Calu3 (cell line): ENCODE measurements at places on chromosomes 5 and 9. TPM values are rescaled to one million over a fixed set of nuclear protein-coding genes. Genes with fewer than 3 reads are reported as not detected.

GRCh38 chr5:38601133-38601862 is 44.9 kb upstream of the LIFR start:
- no peaks in the 10 kb centered on the region for H3K27me3 ChIP-seq
- no peak for DNase-seq
- H3K4me1 ChIP-seq = peaks cover 69% of the 10 kb centered on the region

CDH9 gene
- total RNA-seq = not detected in 2 replicates

- peaks cover 14% of the 10 kb centered on the region for H3K4me1 ChIP-seq
- H3K36me3 ChIP-seq = peaks cover 25% of the 10 kb centered on the region
- no peak for DNase-seq
These were observed 842 bp upstream of the GTF3C5 start for GRCh38 chr9:133029994-133030316.

GRCh38 chr9:126692041-126692758 is 78.5 kb downstream of the LMX1B start:
- peaks cover 90% of the 10 kb centered on the region for H3K27me3 ChIP-seq
- no peaks in the 10 kb centered on the region for H3K4me1 ChIP-seq
- H3K27ac ChIP-seq = no peak overlapping the region
- no peak for DNase-seq
